ENCODE measurements at places on chromosomes 11 and 22.

- DNase-seq, result no peak
Measured at GRCh38 chr22:42644422-42645340, 4.3 kb upstream of the ATP5MGL start.

- DNase-seq, result no peak
Measured at GRCh38 chr22:40878922-40879321, 17.0 kb upstream of the DNAJB7 start.

- DNase-seq, result no peak
Measured at GRCh38 chr11:130428316-130429119, at the start of gene ADAMTS8. ADAMTS8 (minus strand) TSS chr11:130428609; CDS start chr11:130428286, 323 bp downstream.

- DNase-seq, result no peak
Measured at GRCh38 chr11:3659595-3660515, 11.3 kb downstream of the CHRNA10 start.

- DNase-seq, result no peak
Measured at GRCh38 chr22:33314316-33314715, 256.1 kb upstream of the SYN3 start.

- no peak for DNase-seq
Measured at GRCh38 chr11:117443266-117444186, 115.9 kb downstream of the CEP164 start.

DNA sequence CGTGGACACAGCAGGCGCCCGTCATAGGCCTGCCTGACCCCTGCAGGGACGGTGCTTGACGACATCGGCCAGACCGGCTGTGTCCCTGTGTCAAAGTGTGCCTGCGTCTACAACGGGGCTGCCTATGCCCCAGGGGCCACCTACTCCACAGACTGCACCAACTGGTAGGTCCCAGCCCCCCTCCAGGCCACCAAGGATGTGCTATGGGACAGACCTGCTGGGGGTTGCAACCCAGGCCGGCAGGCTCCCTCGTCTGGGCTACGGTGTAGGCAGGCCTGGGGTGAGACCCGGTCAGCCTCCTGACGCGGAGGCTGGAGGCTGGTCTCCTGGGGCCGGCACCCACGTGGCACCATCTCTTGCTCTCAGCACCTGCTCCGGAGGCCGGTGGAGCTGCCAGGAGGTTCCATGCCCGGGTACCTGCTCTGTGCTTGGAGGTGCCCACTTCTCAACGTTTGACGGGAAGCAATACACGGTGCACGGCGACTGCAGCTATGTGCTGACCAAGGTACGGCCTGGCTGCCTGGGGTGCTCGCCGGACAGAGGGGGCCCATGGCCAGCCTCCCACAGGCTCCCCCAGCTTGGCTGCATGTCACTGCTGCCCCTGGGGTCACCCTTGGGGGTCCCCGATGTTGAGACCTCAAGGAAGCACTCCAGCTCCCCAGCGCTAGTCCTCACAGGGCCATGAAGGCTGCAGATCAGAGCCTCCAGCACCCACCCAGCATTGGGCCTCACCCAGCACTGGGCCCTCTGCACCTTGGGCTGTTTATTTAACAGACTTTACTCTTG is 7.7 kb downstream of the MUC5AC start:
- no peak for DNase-seq

DNA sequence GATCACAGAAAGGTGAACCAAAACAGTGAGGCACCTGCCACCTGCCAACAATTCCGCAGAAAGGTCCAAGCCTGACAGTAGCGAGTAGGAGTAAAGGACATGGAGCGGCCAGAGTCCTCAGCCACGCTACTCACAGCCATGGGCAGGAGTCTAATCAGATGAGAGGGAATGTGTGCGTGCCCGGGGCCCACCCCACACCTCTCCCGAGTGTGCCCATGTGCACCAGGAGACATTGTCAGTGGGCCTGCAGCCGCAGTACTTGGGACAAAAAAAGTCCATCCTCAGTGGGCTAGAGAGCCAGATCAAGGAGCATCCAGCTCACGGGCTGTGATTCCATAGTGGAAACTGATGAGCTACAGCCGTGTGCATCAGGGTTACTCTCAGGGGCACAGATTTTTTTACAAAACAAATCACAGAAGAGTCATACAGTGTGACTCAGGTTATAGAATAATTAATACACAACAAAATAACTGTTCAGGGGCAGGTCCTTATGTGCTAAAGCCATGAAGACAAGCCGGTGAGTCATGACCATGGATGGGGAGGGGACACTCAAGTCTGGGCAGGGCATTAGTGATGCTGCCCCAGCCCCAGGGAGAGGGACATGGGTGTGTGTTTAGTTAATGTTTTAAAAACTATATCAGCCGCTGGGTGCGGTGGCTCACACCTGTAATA is 12.0 kb downstream of the SART1 start:
- no peak for DNase-seq

- no peak for DNase-seq
Measured at GRCh38 chr11:102325088-102325487, 7.8 kb downstream of the BIRC3 start.

DNA sequence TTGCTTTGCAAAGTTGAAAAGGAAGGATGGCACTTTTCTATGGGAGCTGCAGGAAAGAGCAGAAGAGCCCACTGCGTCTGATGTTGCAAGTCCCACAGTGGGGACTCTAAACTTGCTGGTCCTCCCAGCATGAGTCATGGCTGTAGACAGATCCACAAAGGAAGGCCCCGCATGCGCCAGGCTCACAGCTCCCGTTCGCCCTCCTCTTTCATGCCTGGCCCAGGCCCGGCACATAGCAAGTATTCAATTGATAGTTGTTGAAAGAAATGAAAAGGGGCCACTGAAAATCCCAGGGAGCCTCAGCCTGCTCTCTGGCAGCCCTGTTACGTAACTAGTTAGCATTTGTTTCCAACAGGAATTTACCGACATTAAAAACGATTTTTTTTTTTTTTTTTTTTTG is 18.9 kb downstream of the AP1B1 start:
- no peak for DNase-seq

DNA sequence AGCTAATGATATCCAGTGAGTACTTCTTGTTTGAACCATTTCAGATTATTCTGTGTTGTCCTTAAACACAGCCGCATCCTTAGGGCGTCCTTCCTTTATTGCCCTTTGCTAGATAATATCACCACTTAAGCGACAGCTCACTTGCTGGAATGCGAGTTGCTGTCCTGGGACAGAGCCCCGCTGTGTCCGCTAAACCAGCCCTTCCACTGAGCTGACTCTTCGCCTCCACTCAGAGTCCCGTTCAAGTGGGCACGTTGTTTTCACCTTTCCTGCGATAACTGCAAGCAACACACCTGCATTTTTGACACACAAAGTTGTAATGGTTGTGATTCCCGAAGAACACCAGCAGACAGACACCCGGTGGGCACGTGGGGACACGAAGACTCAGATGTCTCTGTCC is 140.0 kb downstream of the TBC1D22A start:
- DNase-seq, result no peak

DNA sequence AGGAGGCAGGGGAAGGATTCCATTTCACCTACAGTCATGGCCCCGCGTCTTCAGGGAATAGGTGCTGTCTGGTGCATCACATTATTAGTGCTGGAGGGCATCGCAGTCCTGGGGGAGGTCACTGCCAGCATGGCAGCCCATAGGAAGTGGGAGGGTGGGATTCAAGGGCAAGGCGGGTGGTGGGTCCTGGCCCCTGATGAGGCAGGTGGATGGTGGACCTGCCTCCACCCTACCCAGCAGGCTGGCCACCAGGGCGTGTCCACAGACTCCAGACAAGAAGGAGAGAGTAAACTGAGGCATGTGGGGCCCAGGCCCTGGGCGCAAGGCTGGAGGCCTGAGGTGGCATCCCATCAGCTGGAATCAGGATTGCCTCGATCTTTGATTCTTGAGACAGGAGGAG is 53.3 kb downstream of the RTN4R start:
- no peak for DNase-seq

DNA sequence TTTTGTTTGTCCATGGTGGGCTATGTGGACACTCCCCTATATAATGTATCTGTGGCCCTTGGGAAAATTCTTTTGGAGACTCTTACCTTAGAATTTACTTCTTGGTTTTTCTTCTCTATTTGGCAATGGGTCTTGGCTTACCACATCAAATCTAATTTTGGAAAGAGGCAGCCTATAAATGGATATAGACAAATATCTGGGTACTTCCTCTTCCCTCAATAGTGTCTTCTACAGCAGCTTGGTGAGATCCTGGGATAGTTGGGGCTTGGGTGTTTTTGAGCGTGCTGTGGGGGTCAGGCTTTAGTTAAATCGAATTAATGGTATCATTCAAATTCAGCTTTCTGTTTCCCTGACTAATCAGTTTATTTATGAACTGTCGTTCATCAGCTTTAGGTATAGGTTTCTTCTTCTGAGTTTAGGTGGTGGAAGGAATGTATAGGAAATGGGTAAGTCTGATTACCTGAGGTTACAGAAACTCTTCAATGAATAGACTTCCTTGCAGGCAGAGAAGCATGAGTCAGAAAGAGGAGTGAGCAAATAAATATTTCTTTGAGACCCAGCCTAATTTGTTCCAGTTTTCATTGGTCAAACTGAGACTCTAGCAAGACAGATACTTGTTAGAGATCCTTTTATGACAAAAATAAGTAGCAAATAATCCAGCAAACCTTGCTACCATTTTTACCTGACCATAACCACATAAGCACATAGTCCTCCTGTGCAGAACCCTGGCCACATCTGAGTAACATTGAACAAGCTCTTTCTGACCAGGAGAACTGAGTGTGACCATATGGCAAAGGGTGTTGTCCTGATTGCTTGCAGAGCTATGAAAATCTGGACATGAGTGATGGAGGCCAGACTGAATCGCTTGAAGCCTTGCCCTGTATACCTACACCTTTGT is 68.6 kb upstream of the SORL1-AS1 start:
- DNase-seq, result no peak

- no peak for DNase-seq
Measured at GRCh38 chr11:93567401-93567895, 24.3 kb upstream of the SMCO4 start.

All from AG09319 (cell line).